Glomerular endothelial cell (primary cell): ENCODE measurements at places on chromosomes 1 and 21. TPM values are rescaled to one million over a fixed set of nuclear protein-coding genes. Genes with fewer than 3 reads are reported as not detected.

- DNase-seq, result no peak
These were observed 3.0 kb upstream of the S100A9 start for GRCh38 chr1:153354515-153355193.

GRCh38 chr1:246582301-246583055 lies 16.2 kb downstream of the CNST start:
- DNase-seq, result no peak

GRCh38 chr1:75641325-75641724 lies 30.4 kb upstream of the SLC44A5 start:
- no peak for DNase-seq

GRCh38 chr1:230303822-230304221 lies 122.3 kb downstream of the PGBD5 start:
- DNase-seq, result no peak

GRCh38 chr1:78369546-78369945 lies 121.2 kb upstream of the PTGFR start:
- no peak for DNase-seq

GRCh38 chr1:186175588-186175987 lies 199.5 kb downstream of the TPR start:
- no peak for DNase-seq

DNA sequence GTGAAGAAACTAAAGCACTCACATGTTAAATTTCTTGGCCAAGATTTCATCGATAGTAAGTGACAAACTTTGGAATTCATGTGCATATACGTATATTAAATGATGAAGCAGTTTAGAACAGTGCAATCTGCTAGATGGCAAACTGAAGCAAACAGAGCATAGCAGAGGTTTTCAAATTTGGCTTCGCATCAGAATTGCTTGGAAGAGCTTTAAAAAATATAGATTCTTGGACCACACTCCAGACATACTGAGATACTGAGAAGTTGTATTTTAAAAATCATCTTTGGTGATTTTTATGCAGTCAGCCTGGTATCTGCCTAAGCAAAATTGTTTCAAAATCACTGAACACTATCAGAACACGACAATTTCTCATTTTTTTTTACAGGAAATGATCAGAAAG lies 709.2 kb downstream of the PLA2G4A start:
- DNase-seq, result no peak

Gene TRABD2B
- total RNA-seq, result 0.05 and 0.06 TPM in 2 replicates

Gene SPRR2E
- total RNA-seq, result not detected in 2 replicates

GRCh38 chr1:170623171-170623570 lies 40.8 kb upstream of the PRRX1 start:
- DNase-seq, result no peak

Gene PAPPA2
- total RNA-seq, result 0.05 and 0.18 TPM in 2 replicates

Gene SH3BGRL3
- 258 and 260 TPM in 2 replicates for total RNA-seq

Gene LCE6A
- total RNA-seq, result not detected in 2 replicates

Gene NLRP3
- total RNA-seq, result 0.58 and 1.0 TPM in 2 replicates

DNA sequence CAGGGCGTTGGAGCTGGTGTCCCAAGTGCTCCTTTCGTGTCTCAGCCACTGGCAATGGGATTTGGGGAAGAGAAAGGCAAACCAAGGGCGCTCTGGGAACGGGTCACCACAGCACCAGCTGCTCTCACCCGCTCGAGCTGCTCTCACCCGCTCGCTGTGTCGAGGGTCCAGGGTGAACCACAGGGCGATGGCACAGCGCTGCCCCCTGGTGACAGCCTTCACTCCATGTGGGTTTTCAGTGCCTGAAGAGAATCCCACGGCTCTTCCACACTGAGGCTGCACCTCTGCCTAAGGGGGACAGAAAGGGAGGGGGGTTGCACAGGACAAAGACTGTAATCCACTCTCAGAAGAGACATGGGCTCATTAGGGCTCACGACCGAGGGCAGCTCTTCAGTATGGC lies 7.1 kb upstream of the CLDN19 start:
- DNase-seq, result no peak

DNA sequence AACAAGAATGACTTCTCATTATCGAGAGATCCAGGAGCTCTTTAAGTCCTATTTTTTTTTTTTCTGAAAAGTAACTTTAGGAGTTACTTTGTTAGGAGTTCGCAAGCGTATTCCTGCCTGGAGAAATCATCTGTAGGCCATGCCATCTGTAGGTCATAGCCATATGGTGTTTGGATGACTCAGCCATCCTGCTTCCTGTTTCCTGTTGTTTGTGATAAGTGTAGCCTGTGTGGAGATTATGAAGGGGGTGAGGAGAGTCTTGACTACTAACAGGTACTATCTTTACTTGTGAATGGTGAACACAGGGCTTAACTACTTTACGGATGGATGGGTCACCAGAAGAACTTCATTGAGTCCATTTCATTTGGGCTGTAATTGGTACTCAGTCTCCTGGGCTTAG lies 327.2 kb downstream of the PTPRU start:
- DNase-seq, result peak; percentile 74

GRCh38 chr1:234913771-234914170 lies 214.9 kb downstream of the TOMM20 start:
- DNase-seq, result no peak

- no peak for DNase-seq
These were observed 18.4 kb downstream of the COL6A2 start for GRCh38 chr21:46116189-46116775.

DNA sequence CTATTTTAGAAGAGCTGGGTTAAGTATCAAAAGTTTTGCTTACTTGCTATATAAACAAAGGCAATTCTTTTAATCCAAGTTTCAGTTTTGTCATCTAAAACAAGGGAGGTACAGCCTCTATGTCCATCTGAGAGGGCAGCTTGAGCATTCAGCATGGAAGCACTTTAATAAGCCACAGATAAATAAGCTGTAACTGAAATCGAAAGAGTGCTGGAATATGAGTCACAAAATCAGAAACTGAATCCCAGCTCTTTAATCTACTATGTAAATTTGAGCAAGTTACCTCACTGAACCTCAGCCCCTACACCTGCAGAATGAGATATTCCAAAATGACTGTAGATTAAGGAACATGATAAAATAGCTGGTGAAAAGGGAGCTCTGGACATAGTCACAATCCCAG lies 80.0 kb upstream of the HP1BP3 start:
- DNase-seq, result no peak

DNA sequence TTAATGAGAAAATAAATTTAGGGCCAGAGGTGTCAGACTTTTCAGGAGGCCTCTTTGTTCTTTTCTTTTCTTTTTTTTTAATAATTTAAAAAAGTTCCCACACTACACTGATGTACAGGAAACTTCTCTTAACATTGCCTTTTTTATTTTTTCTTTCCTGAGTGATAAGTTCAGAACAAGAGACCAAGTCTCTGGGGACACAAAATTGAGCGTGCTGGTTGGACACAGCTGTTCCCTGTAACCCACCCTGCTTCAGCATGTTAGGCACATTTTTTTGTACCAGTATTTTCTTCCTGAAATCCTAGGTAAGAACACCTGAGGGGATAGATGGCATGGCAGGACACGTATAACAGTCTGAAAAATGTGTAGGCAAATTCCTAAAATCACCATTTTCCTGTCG lies 50.1 kb downstream of the PBX1 start:
- no peak for DNase-seq

GRCh38 chr1:117499071-117499470 lies 106.8 kb upstream of the TENT5C start:
- DNase-seq, result no peak

GRCh38 chr1:67687649-67688048 lies 2.6 kb downstream of the GADD45A start:
- DNase-seq, result no peak

Gene PLD5
- total RNA-seq, result 0.10 and 0.29 TPM in 2 replicates

Gene PFKFB2
- total RNA-seq, result 1.2 and 2.8 TPM in 2 replicates

DNA sequence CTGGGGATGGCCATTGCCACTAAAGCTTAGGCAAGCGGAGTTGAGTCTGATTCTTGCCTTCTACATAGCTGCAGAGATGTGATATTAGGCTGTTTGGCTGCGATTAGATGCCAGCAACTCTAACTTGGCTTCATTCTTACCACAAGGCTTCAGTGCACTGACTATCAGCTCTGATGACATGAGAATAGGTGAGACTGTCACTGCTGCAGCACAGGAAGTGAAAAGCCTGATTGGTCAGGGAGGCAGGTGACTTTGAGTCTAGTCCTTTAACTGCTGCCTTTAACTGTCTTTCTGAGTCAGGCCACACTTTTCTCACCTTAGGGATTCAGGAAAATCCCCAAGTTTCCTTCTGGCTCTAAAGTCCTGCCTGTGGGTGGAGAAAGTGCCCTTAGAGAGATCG lies 14.1 kb upstream of the PLXNA2 start:
- no peak for DNase-seq

DNA sequence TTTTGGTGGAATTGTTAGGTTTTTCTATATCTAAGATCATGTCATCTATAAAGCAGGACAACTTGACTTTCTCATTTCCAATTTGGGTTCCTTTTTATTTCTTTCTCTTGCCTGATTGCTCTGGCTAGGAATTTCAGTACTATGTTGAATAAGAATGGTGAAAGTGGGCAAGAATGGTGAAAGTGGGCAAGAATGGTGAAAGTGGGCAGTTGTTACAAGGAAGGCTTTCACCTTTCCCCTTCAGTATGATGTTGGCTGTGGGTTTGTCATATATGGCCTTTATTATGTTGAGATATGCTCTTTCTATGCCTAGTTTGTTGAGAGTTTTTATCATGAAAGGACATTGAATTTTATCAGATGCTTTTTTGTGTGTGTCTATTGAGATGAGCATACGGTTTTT lies 64.5 kb downstream of the XPR1 start:
- DNase-seq, result no peak

DNA sequence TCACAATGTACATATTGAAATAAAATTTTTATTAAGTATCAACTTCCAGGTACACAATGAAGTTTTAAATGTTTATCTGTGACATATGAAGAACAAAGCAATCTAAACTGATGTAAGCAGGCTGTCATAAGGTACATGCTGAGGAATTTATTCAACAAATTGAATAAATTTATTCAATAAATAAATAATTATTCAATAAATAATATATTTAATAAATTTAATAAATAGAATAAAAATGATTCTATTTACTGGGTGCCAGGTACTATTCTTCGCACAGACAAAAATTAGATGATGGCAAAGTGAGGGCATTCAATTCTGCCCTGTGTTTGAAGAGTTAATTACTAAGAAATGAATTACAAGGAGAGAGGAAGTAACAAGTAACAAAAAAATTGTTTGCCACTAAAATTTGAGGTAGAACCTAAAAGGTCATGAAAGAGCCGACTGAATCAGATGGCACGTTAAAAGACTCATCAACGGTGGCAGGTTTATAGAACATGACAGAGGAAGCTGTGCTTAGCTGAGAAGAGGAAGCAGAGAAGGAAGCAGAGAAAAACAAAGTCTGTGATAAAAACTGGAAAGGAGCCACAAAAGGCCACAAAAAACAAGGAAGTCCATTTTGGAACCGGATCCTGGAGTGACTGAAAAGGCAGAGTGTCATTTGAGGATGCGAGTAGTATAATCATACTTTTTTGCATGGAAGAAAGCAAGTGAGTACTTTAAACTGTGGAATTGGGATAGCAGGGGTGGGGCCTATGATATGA lies 2.2 kb upstream of the USP24 start:
- DNase-seq, result no peak

DNA sequence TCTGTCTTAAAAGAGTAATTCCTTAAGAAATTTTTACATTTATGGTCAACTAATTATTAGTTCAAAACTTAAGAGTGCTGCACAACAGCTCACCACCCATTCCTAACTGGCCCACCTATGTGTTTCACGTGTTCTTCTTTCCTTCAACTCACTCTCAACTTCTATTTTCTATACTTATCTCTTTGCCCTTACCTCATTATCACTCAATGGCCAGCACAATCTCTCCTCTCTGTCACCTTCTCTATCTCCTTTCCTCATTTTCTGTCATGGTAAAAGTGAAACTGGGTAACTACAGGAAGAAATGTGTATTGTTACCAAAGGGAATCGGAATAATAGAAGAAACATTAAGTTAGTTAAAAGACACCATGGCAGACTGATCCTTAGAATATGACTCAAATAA lies 43.1 kb downstream of the DENND1B start:
- no peak for DNase-seq

Gene SPOCD1
- total RNA-seq, result 48.2 and 70.0 TPM in 2 replicates

DNA sequence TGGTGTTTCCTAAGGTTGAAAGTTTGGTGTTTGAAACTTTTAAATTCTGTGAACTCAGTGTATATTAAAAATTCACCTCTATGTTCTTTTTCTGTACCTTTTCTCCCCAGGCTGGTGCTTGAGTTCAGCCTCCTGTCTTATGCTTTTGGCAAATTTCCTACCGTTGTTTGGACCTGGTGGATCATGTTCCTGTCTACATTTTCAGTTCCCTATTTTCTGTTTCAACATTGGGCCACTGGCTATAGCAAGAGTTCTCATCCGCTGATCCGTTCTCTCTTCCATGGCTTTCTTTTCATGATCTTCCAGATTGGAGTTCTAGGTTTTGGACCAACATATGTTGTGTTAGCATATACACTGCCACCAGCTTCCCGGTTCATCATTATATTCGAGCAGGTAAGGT lies 24.9 kb upstream of the AXDND1 start:
- no peak for DNase-seq

- DNase-seq, result no peak
These were observed 106.5 kb downstream of the HLCS start for GRCh38 chr21:36859744-36860501.

- DNase-seq, result no peak
These were observed 333.8 kb downstream of the ZP4 start for GRCh38 chr1:237556911-237557310.

DNA sequence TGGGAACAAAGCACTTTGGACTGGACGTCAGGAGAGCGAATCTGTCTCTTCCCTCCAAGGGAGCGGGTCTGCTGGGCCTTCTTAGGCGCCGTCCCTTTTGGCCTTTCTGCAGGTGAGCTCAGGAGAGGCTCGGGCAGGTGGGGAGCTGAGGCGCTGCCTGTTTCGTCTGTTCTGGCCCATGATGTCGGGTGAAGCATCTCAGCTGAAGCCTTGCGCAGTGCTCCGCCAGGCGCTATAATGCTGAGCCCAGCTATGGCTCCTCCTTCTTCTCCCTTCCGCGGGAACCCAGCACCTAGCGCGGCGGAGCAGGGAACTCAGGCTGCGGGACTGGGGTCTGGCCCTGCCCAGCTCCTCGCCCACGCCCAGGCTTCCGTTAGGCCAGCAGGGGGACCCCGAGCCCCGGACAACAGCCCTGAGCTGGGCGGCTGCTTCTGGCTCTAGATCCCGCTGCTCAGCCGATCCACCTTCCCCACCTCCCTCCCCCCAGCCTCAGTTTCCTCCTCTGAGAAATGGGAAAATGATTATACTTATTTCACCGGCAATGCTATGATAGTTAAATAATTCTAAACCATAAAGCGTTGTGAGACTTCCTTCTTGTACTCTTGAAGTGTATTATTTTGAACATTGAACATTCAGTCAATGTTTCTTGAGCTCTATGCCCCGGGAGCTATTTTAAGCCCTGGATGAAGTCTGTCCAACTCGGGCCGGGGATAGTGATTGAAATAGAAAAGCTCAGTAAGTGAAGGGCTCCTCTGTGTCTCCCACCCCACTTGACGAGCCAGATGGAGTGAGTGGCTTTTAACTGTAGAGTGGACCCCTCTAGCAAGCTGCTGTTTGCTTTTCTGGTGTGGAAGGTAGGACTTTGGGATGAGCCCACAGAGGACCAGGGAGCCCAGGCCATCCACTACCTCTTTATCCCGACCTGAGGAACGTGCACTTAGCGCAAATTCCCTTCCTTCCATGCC lies 9.6 kb upstream of the ADORA1 start:
- DNase-seq, result no peak

Gene C4BPB
- not detected in 2 replicates for total RNA-seq
